Esophagus (tissue), 2 donors: ENCODE measurements at places on chromosomes 7 and 10. TPM values are rescaled to one million over a fixed set of nuclear protein-coding genes. Genes with fewer than 3 reads are reported as not detected.

DNAJB6 gene
- 118 TPM for polyA plus RNA-seq

GIMAP8 gene
- 1.8 TPM for polyA plus RNA-seq

TLX1 gene
- not detected for polyA plus RNA-seq

CPVL gene
- 9.5 TPM for polyA plus RNA-seq

FLNC gene
- polyA plus RNA-seq = 7.7 TPM

ZNF727 gene
- polyA plus RNA-seq = 0.08 TPM

PRPS1L1 gene
- polyA plus RNA-seq = not detected

ACTL6B gene
- polyA plus RNA-seq = not detected

MACROH2A2 gene
- polyA plus RNA-seq = 9.4 TPM

THSD7A gene
- polyA plus RNA-seq = 0.20 TPM

DNAH11 gene
- 0.51 TPM for polyA plus RNA-seq

LIPF gene
- 20.8 TPM for polyA plus RNA-seq

ADCYAP1R1 gene
- polyA plus RNA-seq = 0.12 TPM

PON1 gene
- not detected for polyA plus RNA-seq

ABLIM1 gene
- 121 TPM for polyA plus RNA-seq

LRRN3 gene
- 0.06 TPM for polyA plus RNA-seq

ANKRD61 gene
- polyA plus RNA-seq = 0.04 TPM

UCMA gene
- not detected for polyA plus RNA-seq

IGFBP3 gene
- 19.8 TPM for polyA plus RNA-seq

PROSER2 gene
- 6.8 TPM for polyA plus RNA-seq
